ENCODE measurements at places on chromosomes 3 and 15. TPM values are rescaled to one million over a fixed set of nuclear protein-coding genes. Genes with fewer than 3 reads are reported as not detected.

DNA sequence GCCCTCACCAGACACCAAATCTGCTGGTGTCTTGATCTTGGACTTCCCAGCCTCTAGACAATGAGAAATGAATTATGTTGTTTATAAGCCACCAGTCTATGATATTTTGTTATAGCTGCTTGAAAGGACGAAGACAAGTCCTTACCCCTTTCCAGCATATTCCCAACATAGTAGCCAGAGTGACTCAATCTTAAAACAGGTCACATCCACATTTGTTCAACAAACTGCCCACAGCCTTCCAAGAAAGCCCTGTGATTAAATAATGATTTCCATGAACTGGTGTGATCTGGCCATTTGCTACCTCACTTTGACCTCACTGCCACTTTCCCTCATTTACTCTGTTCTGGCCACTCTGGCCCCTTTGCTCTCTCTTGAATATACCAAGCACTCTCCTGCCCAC is 193.7 kb upstream of the CFAP20DC start:
- no peak for DNase-seq

GRCh38 chr3:179147514-179147872 is 664 bp upstream of the PIK3CA start:
- no peak for DNase-seq

The MAGEF1 gene
- total RNA-seq, result 97.2 TPM

DNA sequence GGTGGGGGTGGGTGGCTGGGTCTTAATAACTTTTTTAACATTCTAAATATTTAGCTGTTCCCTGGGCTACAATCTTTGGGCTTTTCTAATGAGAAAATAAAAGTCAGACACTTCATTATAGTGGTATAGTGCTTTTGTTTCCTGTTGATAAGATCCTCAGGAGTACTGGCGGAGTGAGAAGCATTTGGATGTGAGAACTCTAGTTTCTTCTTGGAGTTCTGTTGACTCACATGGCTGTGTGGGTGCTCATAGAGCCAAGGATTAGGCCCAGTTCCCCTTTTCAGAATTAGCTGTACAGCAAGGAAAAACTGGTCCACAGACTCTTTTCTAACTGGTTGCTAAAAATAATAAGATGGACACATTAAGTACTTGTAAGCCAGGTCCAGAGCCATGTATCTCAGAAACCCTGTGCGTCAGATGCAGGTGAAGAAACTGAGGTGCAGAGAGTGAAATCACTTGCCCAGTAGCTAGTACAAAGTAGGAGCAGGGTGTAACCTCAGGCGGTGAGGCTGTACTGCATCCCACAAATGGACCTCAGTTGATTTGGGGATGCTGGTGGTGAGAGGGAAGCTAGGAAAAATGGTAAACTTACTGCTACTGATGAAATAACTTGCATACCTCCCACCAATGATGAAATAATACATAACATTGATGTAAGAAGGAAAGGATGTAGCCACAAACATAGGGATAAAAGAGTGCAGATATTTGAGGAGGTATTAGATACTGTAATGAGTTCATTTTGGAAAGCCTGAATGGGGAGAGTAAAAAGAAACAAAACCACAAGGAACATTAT is 2.3 kb downstream of the ITPR1 start:
- DNase-seq, result no peak

The NR1I2 gene
- total RNA-seq, result not detected

The PLA2G4D gene
- total RNA-seq, result 1.4 TPM

DNA sequence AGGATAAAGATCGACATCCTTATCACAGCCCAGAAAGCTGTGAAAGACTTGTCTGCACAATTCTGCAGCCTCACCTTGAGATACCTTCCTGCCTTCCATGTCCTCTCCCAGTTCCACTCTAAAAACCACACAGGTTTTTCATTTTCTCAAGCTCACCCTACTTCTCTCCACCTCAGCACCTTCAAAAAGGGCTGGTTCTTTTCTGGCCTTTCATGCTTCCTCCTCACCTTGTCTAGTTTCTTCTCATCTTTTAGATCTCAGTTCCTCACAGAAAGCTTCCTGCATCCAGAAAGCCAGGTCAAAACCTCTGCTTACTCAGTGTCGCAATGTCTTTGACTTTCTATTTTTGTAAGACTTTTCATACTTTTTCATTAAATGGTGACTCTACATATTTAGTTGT is 140.2 kb upstream of the STT3B start:
- no peak for DNase-seq

GRCh38 chr15:66433726-66434125 is 47.0 kb downstream of the MAP2K1 start:
- no peak for DNase-seq

GRCh38 chr3:117303443-117303842 is 593.9 kb downstream of the TUSC7 start:
- DNase-seq, result no peak

DNA sequence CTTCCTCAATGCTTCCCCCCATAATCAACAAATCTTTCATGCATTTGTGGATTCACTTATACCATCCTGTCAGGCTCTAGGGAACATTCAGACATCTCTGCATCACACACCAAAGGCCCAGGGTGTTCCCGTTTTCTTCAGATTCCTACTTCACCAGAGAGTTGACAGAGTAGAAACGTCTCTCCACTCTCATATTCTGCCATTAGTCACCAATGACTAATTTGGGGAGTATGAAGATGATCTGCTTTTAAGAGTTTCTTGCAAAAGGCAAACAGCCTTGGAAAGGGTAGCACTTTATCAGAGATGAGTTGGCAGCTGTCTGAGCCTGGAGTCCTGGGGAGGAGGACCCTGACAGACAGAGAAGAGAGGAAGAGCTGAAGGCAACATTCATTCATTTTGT is 55.8 kb upstream of the DGKG start:
- no peak for DNase-seq

The GOLGA8R gene
- 1.4 TPM for total RNA-seq

GRCh38 chr3:151562891-151563290 is 102.0 kb upstream of the IGSF10 start:
- DNase-seq, result peak; percentile 10

The COL6A5 gene
- total RNA-seq, result not detected

DNA sequence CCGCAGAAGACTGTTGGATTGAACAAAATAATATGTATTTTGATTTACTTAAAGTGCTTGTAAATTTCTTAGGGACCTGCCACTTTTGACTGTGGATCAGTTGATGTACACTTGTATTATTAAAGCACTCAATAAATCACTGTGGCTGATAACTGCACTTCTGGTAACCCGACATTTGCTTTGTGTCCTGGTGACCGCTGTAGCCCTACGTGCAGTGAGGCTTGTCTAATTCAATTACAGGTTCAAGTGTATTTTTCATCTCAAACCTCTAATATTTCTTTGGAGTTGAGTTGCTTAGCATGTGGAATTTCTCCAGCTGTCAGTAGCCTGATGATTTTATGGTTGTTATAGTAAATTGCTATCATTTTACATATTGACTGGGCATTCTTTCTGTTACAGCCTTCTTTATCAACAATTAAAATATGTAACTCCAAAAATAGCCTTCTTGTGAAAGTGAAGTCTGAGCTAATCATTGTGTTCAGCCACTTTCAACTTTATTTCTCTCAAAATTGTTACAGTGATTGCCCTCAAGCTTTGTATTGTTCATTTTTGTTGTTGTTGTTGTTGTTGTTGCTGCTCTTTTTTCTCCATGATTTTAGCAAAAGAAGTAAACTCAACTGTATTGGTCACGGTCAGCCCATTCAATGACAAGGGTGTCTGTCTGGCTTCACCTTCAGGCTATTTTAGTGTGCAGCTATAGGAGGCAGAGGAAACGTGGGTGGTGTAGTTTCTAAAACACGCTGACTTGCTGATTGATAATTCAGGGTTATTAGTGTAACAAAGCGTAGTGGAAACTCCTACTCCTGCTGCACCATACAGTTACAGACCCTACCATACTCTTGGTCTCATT is 215.1 kb upstream of the UBE2E1 start:
- no peak for DNase-seq

- DNase-seq, result no peak
Measured at GRCh38 chr3:79367066-79367465, 400.7 kb downstream of the ROBO1 start.

GRCh38 chr3:89320186-89320585 is 212.8 kb downstream of the EPHA3 start:
- DNase-seq, result no peak

The CAMK2N2 gene
- 2.6 TPM for total RNA-seq

- no peak for DNase-seq
Measured at GRCh38 chr3:33879540-33879939, 81.1 kb downstream of the PDCD6IP start.

The NAALADL2 gene
- 10.6 TPM for total RNA-seq

DNA sequence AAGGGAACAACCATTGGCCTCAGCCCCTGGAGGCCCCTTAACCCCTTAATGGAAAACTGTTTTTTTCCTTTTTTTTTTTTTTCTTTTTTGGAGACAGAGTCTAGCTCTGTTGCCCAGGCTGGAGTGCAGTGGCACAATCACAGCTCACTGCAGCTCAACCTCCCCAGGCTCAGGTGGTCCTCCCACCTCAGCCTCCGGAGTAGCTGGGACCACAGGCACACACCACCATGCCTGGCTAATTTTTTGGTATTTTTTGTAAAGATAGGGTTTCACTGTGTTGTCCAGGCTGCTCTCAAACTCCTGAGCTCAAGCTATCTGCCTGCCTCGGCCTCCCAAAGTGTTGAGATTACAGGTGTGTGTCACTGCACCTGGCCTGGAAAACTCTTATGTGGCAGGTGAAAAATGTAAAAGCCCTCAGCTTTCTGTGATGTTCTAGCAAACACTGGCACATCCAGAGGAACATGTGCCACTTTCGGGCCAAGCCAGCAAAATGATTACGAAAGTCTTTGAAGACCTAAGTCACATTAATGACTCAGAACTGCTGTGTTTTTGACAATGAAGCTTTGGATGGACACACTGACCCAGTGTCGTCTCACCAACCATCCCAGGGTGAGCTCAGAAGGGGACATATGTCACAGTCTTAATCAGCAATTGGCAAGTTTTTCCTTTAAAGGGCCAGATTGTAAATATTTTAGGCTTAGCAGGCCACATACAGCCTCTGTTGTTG is 189.3 kb upstream of the TPM1 start:
- peak; percentile 43 for DNase-seq

- peak; percentile 9 for DNase-seq
Measured at GRCh38 chr3:151431940-151432339, 28.9 kb downstream of the IGSF10 start.

GRCh38 chr3:58668247-58668646 is 1.7 kb upstream of the FAM3D start:
- no peak for DNase-seq

DNA sequence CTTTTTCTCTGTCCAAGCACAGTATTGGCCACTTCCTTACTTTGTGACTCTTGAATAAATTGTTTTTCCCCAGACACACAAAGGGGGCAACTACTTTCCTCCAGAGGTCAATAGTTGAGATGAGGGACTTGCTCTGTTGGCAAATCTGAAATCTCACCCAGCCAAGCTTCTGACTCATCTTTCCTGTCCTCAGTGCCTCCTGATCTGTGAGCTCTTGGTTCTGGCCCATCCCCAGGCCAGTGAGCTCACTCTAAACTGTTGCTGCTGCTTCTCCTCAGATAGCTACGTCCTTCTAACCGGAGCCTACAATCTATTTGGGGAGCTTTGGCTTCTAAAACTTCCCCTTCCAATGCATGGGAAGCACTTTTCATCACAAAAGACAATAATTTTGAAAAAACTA is 50.0 kb upstream of the NMD3 start:
- no peak for DNase-seq

The GP9 gene
- total RNA-seq, result not detected

The MGLL gene
- 28.2 TPM for total RNA-seq

- DNase-seq, result no peak
Measured at GRCh38 chr3:13332740-13333139, 87.4 kb downstream of the NUP210 start.

The CAPN3 gene
- total RNA-seq, result 0.18 TPM

- no peak for DNase-seq
Measured at GRCh38 chr3:181276358-181276896, 286.9 kb upstream of the DNAJC19 start.

DNA sequence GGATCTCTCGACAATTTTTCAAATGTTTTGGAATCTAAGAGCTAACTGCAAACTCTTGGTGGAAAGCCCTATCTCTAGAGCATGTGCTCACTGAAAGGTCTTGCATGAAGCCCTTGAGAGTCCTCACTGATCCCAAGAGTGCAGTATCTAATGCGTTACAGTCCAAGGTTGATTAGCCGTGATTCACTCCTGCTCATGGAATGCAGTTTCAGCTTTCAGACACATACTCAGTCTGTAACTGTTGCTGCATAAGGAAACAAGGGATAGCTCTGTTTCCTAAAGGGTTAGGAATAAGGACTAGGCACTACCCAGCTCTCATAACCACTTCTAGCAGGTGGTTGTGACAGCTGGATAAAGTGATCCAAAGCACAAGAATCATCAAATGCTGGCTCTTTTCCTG is 687.4 kb upstream of the CFAP20DC start:
- no peak for DNase-seq

DNA sequence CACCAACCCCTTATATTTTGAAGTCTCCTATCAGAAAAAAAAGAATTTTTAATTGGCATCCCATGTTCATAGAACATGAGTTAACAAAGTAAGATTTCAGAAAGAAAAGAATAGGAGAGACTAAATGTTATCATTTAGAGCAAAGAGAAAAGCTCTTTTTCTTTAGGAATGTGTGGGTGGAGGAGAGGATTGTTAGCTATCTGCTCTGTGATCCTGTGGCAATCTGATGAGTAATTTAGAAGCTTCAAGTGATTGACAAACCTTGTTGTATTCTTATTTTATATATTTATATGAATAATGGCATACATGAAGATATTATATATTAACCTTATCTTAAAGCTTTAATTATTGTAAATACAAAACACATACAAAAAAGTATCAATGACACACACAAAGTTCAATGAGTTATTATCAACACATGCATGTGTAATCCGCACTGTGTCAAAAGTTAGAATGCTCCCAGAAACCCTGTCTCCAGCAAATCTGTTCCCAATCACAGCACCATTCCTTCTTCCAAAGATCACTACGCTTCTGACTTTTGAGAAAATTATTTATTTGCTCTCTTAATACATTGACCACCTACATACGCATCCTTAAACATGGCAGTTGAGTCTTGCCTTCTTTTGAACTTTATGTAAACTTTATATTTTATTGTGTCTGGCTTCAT is 907.4 kb downstream of the MCTP2 start:
- no peak for DNase-seq

DNA sequence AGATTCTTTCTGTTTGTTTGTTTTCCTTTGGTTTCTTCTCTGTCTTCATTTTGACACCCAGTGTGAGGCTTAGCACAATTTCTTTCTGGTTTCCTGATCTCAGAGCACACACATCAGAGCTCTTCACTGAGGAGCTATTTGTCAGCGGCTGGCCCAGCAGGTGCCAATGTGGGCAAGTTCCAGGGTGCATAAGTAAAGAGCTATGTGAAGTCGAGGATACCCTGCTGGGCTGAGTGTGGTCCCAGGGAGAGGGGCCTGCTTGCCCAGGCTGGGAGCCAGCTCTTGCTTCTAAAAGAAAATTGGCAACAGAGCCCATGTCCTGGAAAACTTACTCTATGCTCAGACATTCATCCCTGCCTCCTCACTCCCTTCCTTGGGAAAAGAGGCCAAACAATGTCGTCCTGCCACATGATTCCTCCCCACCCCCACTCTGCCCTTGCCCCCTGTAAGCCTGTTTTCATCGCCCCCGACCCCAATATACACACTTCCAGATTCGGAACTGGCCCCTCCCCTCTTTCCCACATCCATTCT is 101.2 kb downstream of the ST8SIA2 start:
- no peak for DNase-seq

The TMEM207 gene
- total RNA-seq, result not detected

Data from PC-9 (cell line).